ENCODE measurements at places on chromosomes 2 and 18. TPM values are rescaled to one million over a fixed set of nuclear protein-coding genes. Genes with fewer than 3 reads are reported as not detected.

The IL18R1 gene
- total RNA-seq = 20.6 TPM

The PASK gene
- total RNA-seq = 68.5 TPM

The ABCG5 gene
- total RNA-seq = not detected

The GALNT13 gene
- 0.35 TPM for total RNA-seq

The TMEM131 gene
- total RNA-seq = 27.9 TPM

The LYG2 gene
- not detected for total RNA-seq

The HMSD gene
- 4.4 TPM for total RNA-seq

The TMEM178A gene
- total RNA-seq = 0.16 TPM

The ELOA2 gene
- not detected for total RNA-seq

The ALPI gene
- not detected for total RNA-seq

The SH2D6 gene
- total RNA-seq = 1.2 TPM

Measured in activated naive CD8-positive, alpha-beta T cell treated with anti-CD3 and anti-CD28 coated beads for 36 hours (primary cell).